ENCODE measurements at places on chromosomes 16 and 17.
A peak's percentile ranks its signal among the peaks of the same experiment; 100 is the strongest.

DNA sequence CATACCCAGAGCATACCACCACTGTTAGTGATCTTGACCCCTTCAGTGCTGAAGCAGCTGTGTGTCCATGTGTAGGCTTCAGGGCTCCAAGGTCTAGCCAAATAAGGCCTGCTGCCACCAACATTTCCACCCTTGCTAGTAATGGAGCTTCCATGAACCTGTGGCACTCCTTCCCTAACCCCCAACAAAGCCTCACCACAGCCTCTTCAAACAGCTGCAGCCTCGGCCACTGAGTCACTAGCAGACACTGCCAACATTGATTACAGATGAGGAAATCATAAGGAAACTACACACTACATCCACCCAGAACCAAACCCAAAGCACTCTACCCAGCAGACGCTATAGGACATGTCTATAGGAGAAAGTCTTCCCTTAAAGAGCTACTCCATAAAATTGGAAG lies 610.7 kb downstream of the KCNJ2 start:
- no peak for DNase-seq

GRCh38 chr17:17837380-17837821 lies 615 bp upstream of the SREBF1 start:
- DNase-seq = no peak

DNA sequence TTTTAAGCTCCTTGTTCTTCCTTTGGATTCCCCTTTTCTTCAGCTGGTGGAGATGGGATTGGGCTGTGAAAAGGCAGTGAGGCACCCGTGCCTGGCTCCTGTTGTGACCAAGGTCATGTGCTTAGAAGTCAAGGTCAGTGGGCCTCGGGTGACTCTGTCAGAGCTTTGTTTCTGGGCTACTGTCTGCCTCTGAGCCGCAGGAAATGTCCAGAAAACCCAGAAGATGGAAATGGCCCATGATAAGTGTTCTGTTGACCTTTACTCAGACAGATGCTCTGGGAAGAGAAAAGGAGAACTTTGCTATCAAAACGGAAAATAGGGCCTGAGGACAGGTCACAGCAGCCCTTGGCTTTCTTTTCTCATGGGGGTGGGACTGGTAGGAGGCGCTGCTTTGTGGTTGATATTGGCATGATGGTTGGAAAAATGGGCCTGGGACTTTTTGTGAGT lies 2.9 kb downstream of the ABCC1 start:
- DNase-seq = no peak

DNA sequence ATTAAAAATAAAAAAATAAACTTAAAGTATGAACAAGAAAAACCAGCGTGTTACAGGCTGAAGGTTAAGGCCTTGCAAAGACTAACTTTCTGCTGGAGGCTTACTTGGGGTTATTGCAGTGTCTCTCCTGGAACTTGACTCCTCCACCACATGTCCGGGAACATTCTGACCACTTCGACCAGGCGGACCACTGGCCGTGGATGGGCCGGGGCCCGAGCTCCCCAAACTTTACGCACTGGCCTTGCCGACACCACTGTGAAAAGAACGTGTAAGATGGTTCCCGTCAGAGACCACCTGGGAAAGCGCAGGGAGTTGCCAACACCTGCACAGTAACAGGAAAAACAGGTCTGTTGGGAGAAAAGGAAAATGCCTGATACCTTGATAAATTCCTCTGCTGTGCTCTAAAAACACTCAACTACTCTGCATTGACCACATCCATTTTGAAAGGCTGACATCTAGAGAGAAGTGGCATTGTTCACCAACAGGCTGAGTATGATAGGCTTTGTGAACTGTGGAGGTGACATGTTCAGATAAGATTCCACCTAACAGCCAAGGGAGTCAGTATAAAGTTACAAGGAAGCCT lies 99.1 kb downstream of the ADAMTS18 start:
- DNase-seq = no peak

- no peak for DNase-seq
These were observed 25.7 kb downstream of the BAHCC1 start for GRCh38 chr17:81420769-81421462.

GRCh38 chr17:35797370-35797769 lies 1.9 kb upstream of the MMP28 start:
- DNase-seq = no peak

GRCh38 chr16:56675685-56676210 lies 6.1 kb downstream of the MT1H start:
- no peak for DNase-seq

DNA sequence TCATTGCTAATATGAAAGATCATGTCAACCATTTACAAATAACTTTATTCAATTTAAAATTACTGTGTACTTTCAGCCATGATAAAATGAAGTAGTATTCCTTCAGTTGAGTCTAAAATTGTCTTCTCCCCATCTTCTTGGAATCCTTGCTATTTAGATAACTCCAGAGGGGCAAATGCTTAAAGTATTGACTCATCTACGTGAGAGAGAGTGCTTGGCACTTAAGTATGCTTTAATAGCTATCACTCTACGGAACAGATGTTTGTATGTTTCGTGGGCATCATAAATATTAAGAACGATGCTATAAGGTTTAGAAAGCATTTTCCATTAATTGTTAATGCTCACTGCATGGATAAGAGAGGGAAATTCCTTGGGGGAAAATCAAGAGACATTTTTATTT lies 69.3 kb upstream of the MED13 start:
- DNase-seq = no peak

DNA sequence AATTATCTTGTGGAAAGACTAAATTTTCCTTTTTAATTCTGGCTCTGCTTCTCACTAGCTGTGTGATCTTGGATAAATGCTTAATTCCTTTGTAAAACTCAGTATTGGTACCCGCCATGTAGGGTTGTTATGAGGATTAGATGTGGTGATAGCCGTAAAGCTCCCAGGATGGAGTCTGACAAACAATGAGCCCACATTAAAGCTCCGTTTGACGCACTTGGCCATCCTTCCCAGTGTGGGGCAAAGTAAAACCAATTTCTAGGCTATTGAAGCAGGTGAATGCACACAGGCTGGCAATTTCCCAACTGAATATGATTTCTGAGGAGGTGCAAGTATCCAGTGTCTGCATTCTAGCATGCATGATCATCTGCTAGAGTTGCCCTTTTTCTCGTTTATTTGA lies 123.6 kb downstream of the MRTFB start:
- DNase-seq = no peak

DNA sequence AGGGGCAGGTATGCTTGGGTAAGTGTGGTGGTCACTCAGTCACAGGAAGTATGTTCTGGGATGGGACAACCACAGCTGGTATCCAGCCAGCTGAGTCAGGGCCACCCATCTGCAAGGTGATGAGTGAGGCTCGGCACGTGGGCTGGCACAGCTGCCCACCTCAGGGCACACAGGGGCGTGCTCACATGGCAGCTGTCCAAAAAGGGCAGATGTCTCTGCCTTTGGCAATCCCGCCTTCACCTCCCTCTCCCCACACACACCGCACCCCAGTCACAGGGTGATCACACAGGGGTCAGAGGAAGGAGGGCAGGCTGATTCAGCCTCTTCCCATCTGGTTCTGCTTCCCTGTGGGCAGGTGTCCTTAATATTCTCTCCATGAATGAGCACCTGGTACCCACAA lies 85.9 kb upstream of the TOB1 start:
- peak; percentile 60 for DNase-seq

DNA sequence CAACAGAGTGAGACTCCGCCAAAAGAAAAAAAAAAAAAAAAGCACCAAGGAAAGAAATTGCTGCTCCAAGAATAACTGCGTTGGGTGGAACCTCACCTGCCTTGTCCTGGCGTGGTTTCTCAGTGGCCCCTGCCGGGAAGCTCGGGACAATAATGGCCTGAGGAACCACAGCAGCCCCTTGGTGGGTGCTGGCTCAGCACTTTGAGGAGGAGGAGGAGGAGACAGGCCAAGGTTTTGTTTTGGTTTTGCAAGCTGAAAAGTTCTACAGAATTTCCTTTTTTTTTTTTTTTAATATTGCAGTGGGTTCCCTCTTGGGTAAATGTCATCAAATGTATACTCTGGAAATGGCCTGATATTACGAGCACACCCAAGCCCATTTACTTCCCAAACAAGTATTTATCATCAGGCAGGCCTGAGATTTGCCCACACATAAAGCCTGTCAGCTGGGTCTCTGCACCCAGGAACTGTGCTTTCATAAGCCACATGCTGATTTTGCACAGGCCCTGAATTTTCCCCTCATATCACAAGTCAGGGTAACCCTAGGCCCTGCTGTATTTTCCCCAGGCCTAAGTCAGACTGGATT lies 78.3 kb downstream of the SOCS1 start:
- no peak for DNase-seq

- no peak for DNase-seq
These were observed 145.2 kb downstream of the SDK2 start for GRCh38 chr17:73498886-73499554.

- DNase-seq = no peak
These were observed 7.7 kb upstream of the CEP295NL start for GRCh38 chr17:78910497-78911284.

DNA sequence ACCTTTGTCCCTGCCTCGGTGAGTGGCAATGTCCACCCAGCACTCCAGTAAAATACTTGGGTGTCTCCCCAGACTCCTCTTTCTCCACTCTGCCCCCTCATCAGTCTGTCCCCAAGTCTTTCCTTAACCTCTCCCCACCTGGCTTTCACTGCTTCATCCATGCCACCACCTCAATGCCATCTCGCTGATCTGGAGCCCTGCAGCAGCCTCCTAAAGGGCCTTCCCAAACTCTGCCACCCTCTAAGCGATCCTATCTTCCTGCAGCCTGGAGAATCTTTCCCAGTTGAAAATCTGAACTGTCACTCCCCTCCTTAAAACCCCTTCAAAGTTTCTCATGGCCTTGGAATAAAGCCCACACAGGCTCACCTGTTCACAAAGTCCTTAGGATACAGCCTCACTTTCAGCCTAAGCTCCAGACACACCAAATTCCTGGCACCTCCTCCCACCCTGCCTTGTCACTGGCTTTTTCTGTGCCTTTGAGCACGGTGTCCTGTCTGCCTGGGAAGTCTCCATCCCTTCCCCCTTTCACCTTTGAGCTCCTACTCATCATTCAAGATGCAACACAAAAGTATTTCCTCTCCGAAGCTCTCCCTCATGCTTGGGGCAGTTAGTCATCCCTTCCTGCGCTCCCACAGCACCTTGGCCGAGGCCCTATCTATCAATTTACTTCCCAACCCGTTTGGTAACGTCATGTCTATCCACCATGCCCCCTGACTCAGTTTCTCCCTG lies 2.8 kb downstream of the WNK4 start:
- DNase-seq = no peak

DNA sequence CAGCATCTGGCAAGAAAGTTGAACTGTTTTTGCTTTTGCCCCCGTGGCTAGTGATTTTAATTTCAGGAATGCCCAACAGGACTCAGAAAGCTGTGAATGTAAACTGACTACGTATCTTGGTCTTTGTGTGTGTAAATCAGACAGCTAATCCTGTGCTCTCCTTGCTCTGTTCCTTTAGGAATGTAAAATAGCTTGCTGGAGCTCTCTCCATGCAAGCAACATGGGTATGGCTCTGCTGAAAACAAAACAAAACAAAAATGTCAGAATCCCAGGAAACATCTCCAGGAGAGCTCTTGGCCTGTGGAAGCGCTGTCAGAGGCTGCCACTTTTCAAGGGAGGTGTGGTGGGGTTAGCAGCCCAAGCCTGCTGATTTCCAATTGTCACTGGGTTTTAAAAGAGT lies 161.8 kb upstream of the NOG start:
- no peak for DNase-seq

DNA sequence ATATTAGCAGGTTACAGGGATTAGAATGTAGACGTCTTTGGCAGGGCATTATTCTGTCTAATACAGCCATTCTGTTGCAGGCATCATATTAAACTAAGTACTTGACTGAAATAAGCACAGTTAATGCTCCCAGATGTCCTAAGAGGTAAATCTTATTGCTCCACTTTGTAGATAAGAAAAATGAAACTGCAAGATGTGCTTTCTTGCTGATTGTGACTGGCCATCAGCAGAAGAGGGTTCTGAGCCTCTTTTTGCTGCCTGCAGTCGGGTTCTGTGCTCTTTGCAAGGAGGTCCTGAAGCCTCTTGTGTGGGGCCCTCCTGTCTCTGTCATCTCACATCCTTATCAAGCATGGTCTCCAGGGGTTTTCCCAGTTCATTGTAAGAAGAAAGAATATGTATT lies 167.1 kb downstream of the KCNJ2 start:
- no peak for DNase-seq

DNA sequence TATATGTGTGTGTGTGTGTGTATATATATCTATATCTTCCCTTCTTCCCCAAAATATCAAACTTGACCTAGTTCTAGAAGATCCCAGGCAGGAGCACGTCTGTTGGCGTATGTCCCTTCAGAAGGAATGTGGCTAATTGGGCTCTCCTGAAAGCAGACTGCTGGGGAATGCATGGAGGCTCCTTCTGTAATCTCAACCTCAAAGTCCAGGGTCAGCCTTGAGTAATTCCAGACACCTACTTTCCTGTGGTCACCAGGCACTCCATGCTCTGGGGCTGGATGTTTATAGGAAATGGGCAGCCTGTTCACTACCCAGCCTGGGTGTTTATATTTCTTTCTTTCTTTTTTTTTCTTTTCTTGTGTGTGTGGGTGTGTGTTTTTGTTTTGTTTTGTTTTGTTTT lies 13.4 kb downstream of the BCO1 start:
- DNase-seq = no peak

- peak; percentile 97 for DNase-seq
These were observed 11.7 kb downstream of the ABCC1 start for GRCh38 chr16:15961060-15961511.

DNA sequence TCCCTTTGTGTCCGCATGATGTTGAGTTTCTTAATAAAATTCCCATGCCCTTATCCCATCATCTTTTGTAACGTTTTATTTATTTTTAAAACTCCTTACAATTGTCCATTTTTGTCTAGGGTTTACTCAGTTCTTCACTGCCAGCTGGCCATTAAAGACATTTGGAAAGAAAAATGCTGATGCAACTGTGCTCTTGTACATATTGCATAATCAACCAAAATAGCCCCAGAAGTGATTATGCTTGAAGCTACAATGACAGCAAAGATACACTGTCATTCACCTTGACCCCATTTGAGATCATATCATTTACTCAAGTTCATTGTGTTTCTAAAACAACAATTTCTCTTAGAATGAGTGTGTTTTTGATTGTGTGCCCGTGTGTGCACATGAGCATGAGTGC lies 1074.6 kb upstream of the RBFOX1 start:
- no peak for DNase-seq

- peak; percentile 65 for DNase-seq
These were observed 376 bp upstream of the STAC2 start for GRCh38 chr17:39225959-39226683.

DNA sequence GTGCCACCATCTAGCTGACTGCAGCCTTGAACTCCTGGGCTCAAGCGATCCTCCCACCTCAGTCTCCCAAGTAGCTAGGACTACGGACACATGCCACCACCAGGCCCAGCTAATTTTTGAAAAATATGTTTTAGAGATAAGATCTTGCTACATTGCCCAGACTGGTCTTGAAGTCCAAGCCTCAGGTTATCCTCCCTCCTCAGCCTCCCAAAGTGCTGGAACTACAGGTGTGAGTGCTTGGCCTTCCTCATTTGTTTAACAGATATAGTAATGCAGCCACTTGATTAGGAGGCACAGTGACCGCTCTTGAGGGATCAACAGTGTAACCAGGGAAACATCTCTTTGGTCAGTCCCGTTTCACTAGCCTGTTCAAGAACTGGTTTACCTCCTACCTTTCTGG lies 35.1 kb downstream of the HLF start:
- DNase-seq = no peak

- DNase-seq = no peak
These were observed 10.1 kb downstream of the TBC1D26 start for GRCh38 chr17:15742051-15742795.

GRCh38 chr16:69532641-69533455 lies 32.9 kb upstream of the NFAT5 start:
- no peak for DNase-seq

GRCh38 chr16:23500862-23501225 lies 9.4 kb downstream of the GGA2 start:
- DNase-seq = no peak

Measured in common myeloid progenitor, CD34-positive (primary cell).